ENCODE measurements at places on chromosomes 6 and 20.

DNA sequence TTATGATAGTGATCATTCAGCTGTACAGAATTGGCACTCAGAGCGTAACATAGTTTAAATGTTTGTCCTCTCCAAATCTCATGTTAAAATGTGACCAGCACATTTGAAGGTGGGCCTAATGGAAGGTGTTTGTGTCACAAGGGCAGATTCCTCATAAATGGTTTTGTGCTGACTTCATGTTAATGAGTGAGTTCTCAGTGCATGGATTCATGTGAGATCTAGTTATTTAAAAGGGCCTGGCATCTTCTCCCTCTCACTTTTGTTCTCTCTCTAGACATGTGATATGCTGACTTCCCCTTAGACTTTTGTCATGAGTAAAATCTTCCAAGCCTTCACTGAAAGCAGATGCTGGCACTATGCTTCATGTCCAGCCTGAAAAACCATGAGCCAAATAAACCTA is 452.4 kb upstream of the PTCHD4 start:
- DNase-seq: no peak

DNA sequence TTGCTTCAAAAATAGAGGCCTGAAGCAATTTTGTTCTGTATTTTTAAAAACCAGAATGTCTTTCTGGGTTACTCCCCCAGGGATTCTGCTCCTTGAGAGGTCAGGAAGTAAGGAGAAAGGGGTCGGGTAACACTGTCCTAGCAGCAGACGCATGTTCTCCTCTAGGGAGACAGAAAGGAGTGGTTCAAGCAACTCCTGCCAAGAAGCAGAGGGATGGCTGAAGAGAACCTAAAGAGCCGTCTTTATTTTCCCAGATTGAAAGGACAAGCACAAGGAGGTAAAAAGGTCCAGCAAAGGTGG is 58.0 kb upstream of the SLC4A11 start:
- no peak for DNase-seq

DNA sequence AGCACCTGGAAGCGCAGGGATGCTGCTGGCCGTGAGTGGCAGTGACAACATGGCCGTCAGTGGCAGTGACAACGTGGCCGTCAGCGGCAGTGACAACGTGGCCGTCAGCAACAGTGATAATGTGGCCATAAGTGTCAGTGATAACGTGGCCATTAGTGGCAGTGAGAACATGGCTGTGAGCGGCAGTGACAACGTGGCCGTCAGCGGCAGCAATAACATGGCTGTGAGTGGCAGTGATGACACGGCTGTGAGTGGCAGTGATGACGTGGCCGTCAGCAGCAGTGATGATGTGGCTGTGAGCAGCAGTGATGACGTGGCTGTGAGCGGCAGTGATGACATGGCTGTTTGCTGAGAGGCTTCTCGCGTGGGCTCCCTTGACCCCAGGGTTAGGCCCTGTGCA is 169.8 kb downstream of the ERMARD start:
- DNase-seq: no peak

- no peak for DNase-seq
These were observed 281.0 kb downstream of the CDC5L start for GRCh38 chr6:44668391-44668930.

GRCh38 chr6:90537027-90537426 is 49.8 kb downstream of the MAP3K7 start:
- no peak for DNase-seq

DNA sequence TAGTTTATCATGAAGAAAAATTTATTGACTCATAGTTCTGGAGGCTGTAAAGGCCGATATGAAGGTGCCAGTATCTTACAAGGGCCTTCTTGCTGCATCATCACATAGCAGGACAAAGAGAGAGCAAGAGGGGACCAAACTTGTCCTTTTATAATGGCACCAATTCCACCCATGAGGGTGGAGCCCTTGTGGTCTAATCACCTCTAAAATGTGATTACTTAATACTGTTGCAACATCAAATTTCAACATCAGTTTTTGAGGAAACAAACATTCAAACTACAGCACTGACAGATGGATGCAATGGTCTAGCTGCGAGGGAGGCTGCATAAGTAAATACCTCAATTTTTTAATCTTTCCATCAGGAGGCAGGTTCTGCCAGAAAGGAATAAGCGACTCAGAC is 76.7 kb upstream of the LAMA2 start:
- no peak for DNase-seq

DNA sequence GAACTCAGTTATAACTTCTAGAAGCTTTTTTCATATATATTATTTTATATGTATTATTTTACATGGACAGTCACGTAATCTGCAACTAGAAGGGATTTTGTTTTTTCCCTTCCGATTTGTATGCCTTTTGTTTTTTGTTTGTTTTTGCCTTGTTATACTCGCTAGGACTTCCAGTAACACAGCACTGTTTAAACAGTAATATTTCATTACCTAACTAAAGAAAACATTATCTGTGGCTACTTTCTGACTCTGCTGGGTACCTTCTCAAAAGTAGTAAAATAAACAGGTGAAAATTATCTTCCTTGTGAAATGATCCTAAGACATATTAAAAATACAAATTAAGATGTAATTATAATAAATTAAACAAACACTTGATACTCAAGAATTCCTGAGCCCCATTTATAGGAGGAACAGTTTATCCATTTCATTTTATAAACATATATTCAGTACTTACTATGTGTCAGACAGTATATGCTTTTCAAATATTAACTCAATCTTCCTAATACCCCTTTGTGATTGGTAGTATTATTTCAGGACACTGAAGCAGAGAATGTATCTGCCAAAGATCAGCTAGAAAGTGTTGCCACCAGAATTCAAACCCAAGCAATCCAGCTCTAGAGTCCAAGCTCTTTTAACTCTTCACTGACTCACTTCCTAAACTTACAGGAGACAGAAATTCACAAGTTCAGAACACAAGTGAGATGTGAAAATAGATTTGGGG is 65.3 kb downstream of the MAP3K5 start:
- no peak for DNase-seq

- no peak for DNase-seq
These were observed 79.4 kb downstream of the HMGCLL1 start for GRCh38 chr6:55499591-55499990.

DNA sequence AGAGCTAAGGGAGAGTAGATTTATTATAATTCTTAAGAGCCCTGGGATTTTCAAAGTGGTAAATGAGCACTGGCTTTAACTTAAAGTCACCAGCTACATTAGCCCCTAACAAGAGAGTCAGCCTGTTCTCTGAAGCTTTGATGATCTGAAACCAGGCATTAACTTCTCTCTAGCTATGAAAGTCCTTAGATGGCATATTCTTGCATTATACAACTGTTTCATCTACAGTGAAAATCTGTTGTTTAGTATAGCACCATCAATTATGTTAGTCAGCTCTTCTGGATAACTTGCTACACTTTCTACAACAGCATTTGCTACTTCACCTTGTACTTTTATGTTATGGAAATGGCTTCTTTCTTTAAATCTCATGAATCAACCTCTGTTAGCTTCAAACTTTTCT is 1046.7 kb downstream of the HACE1 start:
- no peak for DNase-seq

Data from heart left ventricle (tissue), 16 donors.